ENCODE measurements at places on chromosomes 16 and 17.
A peak's percentile ranks its signal among the peaks of the same experiment; 100 is the strongest.

DNA sequence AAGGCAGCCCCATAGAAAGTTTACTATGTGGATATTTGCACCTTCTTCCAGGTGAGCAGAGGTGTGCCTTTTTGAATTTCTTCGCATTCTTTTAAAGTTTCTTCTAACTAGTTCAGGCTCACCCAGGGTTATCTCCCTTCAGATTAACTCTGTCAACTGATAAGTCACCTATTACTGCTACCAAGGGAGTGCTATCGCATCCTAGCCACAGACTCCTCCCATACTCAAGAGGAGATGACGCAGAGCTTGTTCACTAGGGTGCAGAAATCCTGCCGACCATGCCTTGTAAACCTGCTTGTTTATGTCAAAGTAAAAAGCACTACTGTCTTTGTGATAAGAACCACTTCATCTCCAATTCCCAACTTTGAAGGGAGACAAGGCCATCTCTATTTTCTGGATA, 390.1 kb downstream of the RBFOX1 start:
- DNase-seq, result no peak

DNA sequence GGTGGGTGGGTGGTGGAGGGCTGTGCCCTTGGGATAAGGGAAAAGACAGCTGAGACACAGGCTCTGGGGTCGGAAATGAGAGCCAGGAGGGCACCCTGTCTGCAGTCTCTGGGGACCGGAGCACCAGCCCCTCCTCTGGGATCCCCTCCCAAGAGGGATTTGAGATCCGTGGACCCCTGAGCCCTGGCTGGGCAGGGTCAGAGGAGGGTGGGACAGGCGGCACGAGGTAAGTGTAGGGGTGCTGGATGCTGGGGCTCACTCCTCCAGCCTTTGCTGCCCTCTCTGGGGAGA, 425 bp downstream of the SGSH start:
- DNase-seq, result no peak

DNA sequence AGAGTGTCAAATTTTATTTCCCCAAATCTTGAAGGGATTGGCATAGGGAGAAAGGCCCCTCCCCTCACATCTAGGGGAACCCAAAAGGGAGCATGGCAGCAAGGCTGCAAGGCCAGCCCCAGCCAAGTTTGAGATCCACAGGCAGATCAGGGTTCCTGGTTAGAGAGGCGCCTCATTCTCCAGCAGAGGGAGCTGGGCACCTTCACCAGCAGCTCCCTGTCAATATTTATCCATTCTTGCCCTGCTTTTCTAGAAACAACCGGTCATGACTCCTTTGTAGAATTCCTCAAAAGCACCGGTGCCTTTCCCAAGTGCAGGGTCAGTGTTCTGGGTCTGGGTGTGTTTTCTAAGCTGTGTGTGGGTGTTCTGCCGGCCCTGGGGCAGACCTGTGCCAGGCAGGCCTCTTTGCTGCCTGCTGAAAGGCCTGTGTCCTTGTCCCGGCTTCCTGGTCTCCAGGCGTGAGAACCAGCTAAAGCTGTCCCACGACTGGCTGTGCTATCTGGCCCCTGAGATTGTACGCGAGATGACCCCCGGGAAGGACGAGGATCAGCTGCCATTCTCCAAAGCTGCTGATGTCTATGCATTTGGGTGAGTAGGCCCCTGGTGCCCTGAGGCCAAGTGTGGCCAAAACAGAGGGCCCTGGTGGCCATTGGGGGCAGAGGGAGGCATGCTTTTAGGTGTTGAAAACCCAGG, 21.2 kb upstream of the LGALS9 start:
- no peak for DNase-seq

DNA sequence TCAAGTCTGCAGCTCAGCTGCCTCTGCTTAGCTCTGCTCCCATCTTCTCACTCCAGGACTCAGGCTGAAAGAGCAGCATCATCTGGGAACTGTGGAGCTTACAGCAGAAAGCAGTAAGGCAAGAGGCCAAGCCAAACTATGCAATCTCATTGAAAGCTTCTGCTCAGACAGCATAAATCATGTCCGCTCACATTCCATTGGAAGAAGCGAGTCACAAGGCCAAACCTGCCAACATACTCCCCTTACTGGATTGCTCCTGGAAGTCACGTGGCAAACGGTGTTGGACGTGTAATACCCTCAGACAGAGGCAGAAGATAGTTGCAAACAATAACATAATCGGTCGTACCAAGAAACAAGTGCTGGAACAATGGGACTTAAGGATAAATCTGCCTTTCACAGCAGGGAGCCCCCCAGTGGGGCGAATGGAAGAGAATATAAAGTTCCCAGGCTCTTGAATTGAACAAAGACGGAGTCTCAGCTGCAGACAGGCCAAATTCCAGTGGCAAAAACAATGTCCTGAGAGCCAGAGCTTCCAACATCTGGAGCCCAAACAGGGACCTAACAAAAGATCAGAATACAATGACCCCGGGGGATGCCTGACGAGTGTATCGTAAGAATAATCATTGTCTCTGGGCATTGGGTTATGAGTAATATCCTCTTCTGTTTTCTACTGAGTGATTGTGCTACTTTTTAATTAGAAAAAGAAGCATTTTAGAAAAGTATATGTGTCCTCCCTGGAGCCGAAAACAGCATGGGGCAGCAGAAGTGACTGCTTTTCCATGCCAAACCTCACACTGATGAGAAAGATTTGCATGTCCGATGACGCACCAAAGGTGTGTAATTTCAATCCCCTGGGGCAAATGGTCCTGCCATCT, 68.4 kb downstream of the CMC2 start:
- DNase-seq, result no peak

DNA sequence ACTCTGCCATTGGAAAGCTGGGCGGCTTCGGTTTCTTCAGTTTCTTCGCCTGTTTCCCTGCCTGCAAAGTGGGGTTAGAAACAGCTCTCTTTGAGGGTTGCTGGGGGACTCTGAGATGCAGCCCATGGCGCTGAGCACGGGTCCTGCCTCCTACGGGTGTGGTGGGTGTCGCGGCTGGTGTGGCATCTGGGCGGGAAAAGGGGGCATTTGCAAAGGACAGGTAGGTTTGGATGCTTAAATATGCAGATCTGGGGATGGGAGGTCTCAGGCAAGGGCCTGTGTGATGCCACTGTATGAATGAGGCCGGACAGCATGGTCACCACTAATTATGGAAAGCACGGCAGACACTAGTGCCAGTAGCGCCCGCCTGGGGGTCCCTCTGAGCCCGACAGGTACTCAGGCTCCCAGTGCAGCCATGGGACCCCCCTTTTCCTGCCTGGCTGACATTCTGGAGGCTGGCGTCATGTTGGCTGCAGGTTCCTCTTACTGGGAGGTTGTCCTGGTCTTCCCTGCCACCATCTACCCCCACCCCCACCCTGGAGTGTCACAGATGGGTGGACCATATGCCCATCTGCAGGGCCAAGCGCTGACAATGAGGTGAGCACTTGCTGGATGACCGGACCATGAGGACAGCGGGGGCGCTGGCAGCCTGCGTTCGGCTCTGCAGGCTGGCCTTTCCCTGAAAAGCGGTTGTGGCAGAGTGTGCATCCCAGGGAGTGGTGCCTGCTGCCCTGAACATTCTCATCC, 237.7 kb downstream of the SEC14L1 start:
- peak; percentile 89 for DNase-seq

DNA sequence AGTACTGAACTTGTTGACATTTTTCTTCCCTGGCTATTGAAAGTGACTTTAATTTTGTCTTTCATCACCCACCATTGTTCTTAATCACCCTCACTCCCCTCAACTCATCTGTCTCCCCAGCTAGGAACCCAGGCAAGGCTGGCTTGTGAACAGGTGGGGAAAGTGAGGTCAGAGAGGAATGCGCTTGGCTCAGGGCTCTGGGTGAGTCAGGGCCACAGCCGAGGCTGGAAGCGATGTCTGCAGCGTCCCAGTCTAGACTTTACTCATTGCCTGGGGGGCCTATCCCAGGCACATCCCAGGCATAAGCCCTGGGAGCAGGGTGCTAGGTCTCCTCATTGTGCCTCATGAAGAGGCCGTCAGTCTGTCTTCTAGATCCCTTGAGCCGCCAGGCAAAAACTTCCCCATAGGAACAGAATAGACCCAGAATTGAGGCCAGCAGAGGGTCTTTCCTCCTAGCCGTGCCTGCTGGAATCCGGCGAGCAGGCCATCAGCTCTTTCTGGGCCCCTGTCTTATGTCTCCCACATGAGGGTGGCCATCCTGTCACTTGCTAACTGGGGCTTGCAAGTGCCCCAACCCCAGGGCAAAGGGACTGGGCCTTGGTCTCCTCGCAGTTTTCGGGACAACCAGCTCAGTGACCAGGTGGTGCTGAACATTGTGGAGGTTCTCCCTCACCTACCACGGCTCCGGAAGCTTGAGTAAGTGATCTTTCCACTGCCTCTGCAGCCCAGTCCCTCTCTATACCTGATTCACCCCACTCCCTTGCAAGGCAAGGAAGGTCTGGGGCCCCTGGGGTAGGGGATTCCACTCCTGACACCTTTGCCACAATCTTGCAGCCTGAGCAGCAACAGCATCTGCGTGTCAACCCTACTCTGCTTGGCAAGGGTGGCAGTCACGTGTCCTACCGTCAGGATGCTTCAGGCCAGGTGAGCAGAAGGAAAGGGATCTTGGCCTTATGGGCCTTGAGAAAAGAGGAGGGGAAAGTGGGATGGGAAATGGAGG, 40.1 kb downstream of the NLRC5 start:
- DNase-seq, result no peak

- DNase-seq, result no peak
These were observed 16.3 kb downstream of the MPP3 start for GRCh38 chr17:43816336-43817320.

DNA sequence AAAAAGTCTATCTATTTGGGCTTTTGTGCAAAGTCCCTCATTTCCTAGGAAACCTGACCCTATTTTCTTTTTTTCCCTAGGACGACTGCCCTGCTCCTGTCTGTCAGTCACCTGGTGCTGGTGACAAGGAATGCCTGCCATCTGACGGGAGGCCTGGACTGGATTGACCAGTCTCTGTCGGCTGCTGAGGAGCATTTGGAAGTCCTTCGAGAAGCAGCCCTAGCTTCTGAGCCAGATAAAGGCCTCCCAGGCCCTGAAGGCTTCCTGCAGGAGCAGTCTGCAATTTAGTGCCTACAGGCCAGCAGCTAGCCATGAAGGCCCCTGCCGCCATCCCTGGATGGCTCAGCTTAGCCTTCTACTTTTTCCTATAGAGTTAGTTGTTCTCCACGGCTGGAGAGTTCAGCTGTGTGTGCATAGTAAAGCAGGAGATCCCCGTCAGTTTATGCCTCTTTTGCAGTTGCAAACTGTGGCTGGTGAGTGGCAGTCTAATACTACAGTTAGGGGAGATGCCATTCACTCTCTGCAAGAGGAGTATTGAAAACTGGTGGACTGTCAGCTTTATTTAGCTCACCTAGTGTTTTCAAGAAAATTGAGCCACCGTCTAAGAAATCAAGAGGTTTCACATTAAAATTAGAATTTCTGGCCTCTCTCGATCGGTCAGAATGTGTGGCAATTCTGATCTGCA, 12.9 kb downstream of the TMEM98 start:
- DNase-seq, result no peak

- DNase-seq, result no peak
These were observed 18.3 kb downstream of the CIITA start for GRCh38 chr16:10895053-10895946.

DNA sequence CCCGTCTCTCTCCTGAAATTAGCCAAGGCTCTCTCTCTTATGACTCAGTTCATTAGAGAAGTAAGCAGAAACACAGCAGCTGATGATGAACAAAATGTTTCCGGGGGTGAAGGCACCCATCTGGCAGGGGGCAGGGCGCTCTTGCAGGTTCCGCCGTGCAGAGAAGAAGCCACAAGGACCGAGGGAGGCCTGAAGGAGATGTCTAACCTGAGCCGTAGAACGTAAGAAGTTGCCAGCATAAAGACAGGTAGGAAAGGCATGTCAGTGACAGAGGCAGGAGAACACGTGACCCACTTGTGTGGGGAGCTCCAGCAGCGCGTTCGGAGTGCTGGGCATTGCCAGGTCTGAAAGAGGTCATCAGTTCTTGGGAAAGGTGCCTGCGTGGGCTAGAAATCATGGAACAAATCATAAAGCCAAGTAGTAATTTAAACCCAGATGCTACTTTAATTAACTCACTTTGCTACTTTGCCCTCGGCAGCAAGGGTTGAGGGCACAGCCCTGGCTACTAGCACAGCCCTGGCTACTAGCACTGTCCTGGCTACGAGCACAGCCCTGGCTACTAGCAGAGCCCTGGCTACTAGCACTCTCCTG, 198.6 kb downstream of the RPTOR start:
- DNase-seq, result no peak

DNA sequence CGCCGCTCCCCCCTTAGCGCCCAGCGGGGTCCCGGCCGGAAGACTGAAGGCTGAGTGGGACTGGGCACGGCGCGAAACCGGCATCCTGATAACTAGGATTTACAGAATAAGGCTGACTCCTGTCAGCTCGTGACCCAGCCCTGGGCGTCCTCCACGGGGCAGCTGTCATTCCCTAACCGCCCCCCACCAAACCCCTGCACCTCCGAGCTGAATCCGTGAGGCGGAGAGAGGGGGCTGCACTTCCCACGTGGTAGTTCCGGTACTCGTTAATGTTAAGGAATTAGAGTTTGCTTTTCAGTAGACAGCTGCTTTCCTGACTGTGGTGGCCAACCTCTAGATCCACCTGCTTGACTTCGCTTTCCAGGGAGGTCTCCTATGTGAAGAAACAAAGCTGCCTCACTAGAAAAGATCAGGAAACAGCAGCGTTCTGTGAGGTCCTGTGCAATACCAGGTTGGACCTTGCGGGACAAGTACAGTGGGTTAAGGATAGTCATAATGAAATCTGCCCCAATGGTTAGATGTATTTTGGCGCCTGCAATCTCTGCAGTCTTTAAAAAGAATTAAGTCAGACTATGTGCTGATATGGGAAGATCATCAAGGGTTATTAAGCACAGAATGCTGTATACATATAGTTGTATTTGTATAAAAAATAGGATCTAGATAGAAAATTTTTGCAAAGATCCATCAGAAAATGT, 1.1 kb upstream of the WBP2 start:
- DNase-seq, result no peak

DNA sequence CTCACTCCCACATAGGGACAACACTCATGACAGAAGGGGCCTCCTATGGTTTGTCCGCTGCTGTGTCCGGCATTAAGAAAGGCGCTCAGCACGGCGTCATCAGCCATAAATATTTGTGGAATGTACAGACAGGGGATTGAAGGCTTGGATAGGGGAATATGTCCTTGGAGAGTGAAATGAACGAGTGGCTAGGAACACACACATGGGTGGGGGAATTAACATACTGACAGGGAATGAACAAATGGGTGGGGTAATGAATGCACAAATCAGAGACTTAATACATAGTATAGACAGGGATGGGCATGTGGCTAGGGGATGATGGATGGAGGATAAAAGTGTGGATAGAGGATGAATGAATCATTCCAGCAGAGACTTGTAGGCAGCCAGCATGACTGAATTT, 154.0 kb upstream of the HSBP1 start:
- DNase-seq, result no peak

GRCh38 chr16:50059111-50059510, 6.7 kb upstream of the HEATR3 start:
- no peak for DNase-seq
